ENCODE measurements at places on chromosomes 7 and 10.

DNA sequence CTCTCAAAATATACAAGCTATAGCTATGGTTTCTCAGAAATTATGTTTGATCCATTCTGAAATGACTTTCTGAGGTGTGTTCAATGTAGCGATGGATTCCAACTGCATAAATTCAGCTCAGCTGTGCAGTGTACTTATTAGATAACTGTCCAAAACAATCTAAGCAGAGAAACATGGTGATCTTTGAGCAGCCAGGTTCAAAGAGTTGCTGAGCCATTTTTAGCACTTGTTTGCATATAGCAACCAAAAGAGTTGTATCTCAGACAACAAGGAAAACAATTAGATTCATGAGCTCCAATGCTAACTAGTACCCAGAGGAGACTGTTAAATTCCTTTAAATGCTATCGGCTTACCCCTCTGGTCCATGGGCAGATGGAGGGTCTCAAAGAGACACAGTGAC, 15.9 kb upstream of the KCNIP2 start:
- DNase-seq, result no peak

GRCh38 chr7:73865738-73866445, 4.9 kb downstream of the TMEM270 start:
- peak; percentile 54 for DNase-seq

DNA sequence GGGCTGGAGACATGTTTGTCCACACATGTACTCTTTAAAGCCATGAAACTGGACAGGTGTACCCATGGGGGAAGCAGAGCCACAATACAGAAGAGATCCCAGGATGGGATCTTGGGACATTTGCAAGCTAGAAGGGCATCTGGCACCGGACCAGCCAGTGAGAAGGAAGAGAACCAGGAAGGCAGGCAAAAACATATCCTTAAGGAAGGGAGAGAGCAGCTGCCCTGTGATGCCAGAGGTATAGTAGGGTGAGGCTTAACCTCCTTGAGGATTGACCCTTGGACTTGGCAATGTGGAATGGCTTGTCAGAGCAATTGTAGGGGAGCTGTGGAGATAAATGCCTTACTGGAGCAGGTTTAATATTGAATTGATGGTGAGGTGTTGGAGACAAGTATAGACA, 17.9 kb upstream of the SUV39H2 start:
- no peak for DNase-seq

GRCh38 chr7:73999664-74000435, 28.1 kb upstream of the ELN start:
- peak; percentile 59 for DNase-seq

DNA sequence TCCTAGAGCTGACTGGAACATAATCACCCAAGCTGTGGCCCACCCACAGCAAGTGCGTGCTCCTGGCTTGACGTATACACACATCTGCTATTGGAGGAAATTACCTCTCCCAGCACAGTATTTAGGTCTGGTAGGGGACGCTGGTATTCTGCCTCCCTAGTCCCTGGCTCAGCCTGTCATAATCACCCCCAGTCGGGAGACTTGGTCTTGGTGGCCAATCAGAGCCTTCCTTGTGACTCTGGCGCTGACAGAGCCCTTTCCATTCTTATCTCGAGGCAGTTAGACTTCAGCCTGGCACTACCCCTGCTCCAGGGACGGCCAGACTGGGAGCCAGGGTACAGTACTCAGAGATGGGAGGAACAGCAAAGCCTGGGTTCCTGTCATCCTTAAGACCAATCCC, 14.3 kb upstream of the PRKAG2 start:
- no peak for DNase-seq

DNA sequence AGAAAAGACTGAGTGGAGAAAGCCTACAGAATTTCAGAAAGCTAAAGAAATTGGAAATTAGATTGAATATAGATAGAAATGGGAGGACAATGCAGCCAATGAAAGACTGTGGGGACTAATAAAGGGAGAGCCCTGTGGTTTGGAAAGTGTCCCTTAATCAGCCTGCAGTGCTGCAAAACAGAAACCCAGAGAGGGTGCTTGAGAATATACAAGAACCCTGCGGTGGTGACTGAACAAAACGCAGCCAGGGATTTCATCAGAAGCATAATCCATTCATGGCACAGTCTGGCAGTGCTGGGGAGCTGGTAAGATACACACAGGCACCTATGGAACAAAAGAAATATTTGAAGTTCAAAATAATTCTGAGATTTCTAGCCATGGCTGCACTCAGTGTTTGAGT, 19.1 kb downstream of the CEP41 start:
- DNase-seq, result no peak

GRCh38 chr10:128274938-128275337, 148.7 kb upstream of the MKI67 start:
- DNase-seq, result peak; percentile 60

DNA sequence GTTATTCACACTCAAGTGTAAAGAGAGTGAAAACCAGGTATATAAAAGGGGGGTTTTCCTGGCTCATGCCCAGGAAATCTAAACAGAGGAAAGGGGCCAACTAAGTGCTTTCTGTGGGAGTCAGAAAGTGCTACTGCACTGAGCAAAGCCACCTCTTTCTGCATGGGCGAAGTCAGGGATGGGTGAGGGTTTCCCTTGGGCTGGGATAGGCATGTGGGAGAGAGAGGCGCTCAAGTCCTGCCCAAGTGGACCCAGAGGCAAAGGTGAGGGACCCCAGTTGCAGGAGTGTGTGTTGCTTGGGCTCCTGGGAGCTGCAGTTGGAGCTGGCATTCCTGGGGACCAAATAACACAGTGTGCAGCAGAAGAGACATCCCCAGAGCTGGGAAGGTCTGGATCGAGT, 65.9 kb downstream of the PRR15 start:
- DNase-seq, result no peak

- DNase-seq, result no peak
Observed at GRCh38 chr7:38907066-38907465, 1.9 kb downstream of the VPS41 start.

- no peak for DNase-seq
Observed at GRCh38 chr10:36647540-36647939, 477.9 kb upstream of the ANKRD30A start.

DNA sequence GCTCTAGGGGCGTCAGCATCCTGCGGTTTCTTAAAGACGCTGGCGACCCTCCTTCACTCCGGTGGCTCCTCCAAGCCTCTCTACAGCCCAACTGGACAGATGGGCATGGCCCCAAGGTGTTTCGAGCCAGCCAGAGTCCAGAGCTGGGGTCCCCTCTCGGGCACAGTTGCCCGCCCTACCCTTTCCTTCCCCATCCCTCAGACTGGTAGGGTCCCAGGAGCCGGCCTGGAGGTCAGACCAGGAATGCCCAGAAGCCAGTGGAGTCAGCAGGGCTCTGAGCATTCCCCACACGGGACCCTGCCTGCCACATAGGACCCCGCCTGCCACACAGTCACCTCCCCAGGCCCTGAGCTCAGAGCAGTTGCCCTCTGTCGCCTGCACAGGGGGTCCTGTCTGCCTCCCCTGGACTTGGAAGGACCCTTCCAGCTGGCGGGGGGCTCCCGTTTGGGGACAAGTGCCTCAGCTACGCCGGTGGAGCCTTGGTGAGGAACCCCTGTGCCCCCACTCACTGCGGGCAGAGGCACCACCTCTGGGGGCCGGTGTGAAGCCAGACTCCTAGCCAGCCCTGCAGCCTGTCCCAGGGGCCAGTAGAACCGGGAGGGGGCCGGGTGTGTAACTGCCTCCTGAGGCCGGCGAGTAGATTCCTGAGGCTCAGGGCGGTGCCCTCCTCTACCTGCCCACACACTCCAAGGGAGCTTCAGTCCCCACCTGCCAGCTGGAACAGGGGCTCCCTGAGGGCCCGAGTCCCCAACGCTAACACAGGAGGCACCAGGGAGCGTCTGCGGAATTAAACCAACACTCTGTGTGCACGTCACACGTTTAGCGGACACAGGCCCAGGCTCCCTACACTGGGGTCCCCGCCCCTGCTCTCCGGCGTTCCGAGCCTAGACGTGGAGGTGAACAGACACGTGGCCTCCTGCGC, 19.4 kb upstream of the PDGFA start:
- no peak for DNase-seq

- no peak for DNase-seq
Observed at GRCh38 chr7:119664601-119665000, 608.4 kb upstream of the KCND2 start.

DNA sequence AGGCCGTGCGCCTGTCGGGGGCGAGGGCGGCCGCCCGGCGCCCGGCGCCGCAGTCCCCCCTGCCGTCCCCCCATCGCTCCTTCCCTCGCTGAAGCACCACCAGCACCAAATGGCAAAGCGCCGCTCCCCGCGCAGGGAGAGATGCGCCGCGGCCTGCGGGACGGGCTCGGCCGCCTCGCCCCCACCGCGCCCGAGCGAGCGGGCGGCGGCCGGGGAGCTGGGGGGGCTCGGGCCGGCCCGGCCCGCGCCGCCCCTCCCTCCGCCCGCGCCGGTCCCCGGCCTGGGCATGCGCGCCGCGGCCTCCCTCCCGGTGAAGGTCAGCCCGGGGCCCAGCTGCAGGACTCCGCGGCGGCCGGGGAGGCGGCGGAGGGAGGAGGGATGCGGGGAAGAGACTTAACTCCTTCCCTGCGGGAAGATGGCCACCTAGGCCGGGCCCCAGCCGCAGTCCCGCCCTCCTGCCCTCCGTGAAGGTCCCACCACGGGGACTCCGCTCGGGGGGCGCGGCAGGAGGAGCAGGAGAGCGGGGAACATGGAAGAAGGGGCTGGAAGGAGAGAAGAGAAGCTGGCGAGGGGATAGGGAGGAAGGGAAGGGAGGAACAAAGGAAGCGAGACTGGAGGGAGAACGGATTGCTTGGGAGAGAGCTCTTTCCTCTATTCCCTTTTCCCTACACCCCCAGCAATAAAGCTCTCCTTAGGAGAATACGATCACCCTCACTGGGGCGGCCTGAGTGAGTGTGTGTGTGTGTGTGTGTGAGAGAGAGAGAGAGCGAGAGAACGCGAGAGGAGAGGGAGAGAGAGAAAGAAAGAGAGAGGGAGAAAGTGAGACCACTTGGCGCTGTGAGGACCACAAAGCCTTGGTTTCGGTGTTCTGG, 3.4 kb upstream of the SMARCD3 start:
- peak; percentile 90 for DNase-seq

DNA sequence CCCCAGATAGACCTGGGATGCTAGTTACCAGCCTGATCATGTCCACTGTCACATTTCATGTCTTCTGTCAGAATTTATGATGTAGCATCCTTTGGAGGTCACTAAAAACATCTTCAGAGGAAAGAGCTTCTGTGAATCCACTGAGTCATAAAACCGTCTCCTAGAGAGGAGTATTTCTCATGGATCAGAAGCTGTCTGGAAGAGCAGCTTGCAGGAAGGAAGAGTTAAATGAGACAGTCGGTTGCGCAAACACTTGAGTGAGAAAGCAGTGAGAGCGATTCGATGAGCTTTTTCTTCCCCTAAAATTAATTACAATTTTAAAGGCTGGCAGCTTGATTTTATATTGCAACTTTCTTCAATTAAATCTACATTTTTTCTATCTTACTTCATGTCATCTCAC, 47.2 kb upstream of the WDR11 start:
- DNase-seq, result no peak

- no peak for DNase-seq
Observed at GRCh38 chr10:67725567-67725966, 29.6 kb upstream of the CTNNA3 start.

DNA sequence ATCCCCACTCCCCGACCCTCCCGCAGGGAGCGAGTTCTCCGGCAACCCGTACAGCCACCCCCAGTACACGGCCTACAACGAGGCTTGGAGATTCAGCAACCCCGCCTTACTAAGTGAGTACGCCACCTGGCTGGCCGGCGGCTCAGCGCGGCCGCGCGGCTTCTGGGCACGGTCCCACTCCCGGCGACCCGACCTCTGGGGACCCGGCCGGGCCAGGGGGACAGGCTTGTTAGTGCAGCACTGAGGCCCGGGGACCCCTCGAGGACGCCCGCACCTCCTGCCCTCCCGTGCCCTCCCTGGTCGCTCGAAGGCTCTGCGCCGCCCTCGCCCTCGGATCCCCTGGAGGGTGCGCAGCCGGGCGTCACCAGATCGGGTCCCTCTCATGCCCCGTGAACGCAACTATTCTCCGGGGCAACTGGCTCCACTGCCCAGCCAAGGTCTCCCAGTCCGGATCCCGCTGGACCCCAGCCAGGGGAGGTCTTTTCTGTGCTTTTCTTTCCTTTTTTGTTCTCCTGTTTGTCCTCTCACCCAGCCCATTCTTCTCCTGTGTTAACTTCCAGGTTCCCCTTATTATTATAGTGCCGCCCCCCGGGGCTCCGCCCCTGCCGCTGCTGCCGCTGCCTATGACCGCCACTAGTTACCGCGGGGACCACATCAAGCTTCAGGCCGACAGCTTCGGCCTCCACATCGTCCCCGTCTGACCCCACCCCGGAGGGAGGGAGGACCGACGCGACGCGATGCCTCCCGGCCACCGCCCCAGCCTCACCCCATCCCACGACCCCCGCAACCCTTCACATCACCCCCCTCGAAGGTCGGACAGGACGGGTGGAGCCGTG, 81.8 kb downstream of the PAX2 start:
- DNase-seq, result no peak

DNA sequence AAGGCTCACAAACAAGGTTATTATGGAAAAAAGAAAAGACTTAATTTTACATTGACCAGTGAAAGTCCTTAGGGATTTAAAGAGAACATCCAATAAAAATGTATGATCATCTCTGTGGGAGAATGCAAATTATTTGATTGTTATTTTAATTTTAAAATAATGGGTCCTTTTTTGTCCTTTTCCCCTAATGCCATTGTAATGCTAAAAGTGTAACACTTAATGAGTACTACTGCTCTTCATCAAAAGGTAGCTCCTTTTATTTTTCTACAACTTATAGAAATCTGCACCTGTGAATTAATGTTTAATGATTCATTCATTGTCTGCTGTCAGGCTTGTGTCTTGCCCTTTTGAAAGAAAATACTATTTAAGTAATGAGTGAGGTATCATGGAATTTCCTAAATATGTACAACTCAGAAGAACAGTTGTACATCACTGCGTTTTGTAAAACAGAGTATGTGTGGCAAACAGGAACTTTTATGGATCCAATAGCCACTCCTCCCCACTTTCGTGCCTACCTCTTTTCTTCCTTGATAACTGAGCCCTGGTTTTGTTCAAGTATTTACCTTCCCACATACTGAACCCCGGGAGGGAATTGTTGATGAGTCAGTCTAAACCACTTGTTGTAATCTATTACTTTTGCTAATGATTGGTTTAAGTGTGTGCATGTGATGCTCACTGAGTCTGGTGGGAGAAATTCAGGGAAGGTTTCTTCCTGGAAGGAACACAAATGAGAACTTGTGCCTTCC, 19.9 kb upstream of the TRUB1 start:
- DNase-seq, result no peak

- no peak for DNase-seq
Observed at GRCh38 chr7:77362905-77363304, 53.2 kb downstream of the GSAP start.

GRCh38 chr7:26201247-26202018, at the start of gene CBX3:
Gene CBX3 (plus strand): TSS chr7:26201745. CDS start chr7:26202999, 1,254 bp downstream.
- DNase-seq, result no peak

- no peak for DNase-seq
Observed at GRCh38 chr7:78862411-78862900, 591.0 kb downstream of the MAGI2 start.

Measured in muscle of back (tissue), 13 donors.